HFF-Myc (cell line): ENCODE measurements at places on chromosomes 4 and X.

DNA sequence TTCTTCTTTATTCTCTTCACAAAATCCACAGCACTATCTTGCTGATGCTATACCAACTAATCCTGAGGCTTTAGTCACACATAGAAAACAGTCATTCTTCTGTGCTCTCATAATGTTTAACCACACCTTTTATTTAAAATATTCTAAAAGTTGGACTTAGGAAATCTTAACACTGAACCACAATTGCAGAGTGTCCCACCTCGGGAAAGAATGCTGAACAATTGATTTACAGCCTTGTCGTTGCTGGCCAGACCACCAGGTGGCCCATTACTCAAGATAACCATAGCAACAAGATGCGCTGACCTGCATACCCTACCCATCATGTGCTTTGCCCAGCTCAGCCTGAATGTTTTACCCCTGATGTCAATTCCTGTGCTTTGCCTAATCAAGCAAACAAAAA, 100.8 kb downstream of the ARSJ start:
- no peak for DNase-seq

DNA sequence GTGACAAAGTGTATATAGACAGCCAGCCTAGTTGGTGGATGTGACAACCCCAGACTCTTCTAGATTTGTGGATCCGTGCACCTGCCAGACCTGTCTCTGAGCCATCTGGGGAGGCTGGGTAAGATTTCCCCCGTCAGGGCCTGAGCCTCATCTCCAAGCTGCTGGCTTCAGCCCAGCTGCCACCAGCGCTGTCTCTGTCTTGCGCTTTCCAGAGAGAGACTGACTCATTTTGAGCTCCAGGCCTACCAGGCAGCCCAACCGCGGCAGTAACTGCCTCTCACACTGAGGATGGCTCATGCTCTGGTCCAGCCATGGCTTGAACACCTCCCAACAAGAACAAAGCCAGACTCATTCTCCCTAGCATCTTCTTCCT, 26.4 kb downstream of the NOP14 start:
- no peak for DNase-seq

DNA sequence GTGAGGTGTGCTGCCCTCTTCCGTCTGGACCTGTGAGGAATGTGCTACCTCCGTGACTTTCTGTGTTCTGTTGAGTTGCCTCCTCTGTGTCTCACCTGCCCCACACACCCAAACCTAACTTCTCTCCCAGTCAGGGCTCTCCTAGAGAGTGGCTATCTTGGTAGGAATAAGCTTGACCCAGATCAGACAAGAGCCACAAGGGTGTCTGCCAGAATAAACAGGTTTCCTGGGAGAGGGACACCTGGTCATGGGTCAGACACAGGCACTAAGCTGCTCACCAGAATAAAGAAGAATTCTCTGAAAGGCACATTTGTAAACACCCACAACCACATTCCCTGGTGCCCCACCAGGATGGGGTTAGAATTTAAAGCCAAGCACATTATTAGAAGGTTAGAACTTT, 11.1 kb downstream of the ZNF182 start:
- no peak for DNase-seq

DNA sequence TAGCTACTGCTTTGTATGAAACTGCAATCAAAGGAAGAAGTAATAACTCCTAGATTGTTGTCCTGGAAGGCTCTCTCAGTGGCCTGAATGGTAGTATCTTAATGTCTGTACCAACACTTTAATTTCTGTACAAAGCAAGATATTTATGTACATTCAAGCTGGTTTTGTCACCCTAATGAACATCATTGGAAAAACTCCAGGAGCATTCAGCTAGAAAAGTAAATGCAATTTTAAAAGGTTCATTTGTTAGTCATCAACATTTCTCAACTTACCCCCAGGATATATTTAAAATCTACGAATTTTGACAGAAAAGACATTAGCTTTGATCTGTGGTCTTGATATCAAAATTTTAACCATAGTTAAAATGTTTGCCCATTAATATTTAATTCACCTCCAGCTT, 80.0 kb upstream of the FGF13 start:
- DNase-seq, result no peak

GRCh38 chr4:43113196-43113595, 220.7 kb downstream of the GRXCR1 start:
- no peak for DNase-seq

DNA sequence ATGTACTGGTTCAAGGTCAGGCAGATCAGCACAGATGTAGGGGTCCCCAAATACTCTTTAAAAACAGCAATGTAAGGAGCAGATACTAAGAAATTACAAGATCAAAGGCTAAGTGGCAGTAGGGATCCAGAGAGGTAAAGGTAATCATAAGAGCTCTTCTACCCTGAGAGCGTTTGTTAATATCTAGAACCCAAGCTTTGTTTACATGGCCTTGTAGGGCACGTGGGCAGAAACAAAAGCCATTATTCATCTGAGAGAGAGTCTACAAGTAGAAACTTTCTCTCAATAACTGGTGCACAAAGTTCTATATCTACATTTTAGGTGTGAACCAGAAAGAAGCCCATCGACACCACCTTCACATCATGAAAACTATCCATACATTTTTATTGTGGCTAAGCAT, 225.6 kb upstream of the PCDH10 start:
- no peak for DNase-seq

GRCh38 chrX:30822068-30822681, 66.9 kb downstream of the TAB3 start:
- DNase-seq, result no peak

- no peak for DNase-seq
Measured at GRCh38 chrX:431056-431455, 44.3 kb upstream of the PPP2R3B start.

- DNase-seq, result no peak
Measured at GRCh38 chr4:53066155-53066554, 204.0 kb downstream of the RASL11B start.

GRCh38 chrX:11566789-11567188, 98.9 kb downstream of the ARHGAP6 start:
- no peak for DNase-seq

DNA sequence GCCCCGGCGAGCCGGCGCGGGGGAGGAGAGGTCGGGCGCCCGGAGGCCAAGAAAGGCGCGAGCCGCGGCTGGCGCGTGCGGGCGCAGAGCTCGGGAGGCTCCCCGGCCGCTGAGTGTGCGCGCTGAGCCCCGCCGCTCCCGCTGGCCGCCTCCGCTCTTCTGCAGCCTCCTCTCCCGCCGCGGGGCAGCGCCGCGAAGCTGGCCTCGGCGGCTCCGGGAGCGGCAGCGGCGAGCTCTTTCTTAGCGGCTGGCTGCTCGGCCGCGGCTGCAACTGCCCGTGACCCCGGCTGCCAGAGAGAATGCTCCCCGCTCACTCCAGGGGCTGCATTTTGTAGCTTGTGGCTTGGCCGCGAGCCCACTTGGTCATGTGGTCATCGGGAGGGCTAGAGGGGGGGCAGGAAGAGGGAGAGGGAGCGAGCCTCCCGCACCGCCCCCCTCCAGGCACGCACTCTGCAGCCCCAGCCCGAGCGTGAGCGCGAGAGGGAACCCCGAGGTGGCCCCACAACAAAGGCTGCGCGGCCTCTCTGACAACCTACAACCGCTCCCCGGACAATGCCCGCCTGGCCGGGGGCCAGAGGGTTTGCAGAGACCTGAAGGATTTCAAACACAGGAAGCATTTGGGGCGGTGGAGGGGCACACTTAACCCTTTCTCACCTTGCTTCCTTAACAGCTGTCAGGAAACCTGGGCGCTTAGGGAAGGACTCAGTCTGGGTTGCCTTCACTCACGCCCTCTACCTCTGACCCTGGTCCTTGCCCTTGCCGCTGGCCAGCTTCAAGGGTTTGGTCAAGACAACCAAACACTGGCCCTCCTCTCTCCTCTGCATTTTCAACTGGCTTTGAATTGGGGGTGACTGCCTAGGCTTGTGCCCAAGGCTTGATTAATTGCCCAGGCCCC, at the start of gene APLN:
Gene APLN (minus strand): TSS at position 305 of the 895 bp plus-strand sequence. CDS start 326 bp downstream, outside the sequence.
- DNase-seq, result no peak

DNA sequence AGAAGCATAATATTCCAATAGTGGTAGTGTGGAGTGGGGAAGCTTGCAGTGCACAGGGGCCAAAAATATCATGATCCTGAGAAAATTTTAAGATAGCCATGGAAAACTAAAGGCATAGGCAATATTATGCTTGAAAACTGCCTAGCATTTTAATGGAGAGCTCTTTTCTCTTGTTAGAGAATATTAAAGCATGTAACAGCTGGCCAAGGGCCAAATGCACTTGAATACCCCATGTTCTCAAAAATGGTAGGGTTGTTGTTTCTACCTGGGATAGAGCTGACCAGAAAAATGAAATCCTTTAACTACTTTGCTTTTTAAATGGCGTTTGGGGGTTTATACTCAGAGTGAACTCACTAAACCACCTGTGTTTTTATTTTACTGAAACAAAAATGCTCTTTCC, 739.6 kb upstream of the SLIT2 start:
- no peak for DNase-seq

DNA sequence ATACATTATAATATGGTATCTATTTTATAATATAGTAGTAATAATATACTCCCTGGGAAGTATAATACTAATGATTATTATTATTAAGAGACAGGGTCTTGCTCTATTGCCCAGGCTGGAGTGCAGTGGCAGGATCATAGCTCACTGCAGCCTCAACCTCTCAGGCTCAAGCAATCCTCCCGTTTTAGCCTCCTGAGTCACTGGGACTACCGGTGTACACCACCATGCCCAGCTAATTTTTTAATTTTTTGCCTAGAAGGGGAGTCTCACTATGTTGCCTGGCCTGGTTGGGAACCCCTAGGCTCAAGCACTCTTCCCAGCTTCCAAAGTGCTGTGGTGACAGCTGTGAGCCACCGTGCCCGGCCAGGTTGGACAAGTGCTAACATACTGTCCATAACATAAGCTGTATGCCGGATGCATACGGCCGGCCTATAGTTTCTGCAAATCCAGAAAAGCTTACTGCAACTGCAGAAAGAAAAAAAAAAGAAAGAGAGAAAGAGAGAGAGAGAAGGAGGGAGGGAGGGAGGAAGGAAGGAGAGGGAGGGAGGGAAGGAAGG, 94.2 kb upstream of the PPP2R3B start:
- DNase-seq, result no peak

DNA sequence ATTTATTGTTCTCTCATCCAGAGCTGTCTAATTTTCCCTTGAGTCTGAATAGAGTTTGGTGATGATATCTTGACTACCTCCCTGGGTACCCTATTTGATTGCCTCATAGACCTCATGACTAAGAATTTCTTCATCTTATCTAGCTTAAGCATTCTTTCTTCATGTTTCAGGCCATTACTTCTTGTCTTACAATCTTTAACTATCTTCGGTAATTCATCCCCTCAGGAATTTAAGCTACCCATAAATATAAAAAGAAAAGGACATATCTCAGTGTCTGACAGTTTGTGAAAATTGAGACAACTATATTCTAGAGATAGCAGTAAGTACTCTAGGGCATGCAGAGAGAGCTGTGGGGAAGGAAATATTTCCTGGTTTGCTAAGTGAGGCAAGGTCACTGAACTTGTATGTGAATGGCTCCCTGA, 466.1 kb upstream of the GRID2 start:
- no peak for DNase-seq

GRCh38 chr4:138243369-138243768, 1.2 kb upstream of the SLC7A11 start:
- DNase-seq, result no peak
